ENCODE measurements at places on chromosomes 6 and 20. TPM values are rescaled to one million over a fixed set of nuclear protein-coding genes. Genes with fewer than 3 reads are reported as not detected.

SLC35F1 gene
- not detected for total RNA-seq

DNA sequence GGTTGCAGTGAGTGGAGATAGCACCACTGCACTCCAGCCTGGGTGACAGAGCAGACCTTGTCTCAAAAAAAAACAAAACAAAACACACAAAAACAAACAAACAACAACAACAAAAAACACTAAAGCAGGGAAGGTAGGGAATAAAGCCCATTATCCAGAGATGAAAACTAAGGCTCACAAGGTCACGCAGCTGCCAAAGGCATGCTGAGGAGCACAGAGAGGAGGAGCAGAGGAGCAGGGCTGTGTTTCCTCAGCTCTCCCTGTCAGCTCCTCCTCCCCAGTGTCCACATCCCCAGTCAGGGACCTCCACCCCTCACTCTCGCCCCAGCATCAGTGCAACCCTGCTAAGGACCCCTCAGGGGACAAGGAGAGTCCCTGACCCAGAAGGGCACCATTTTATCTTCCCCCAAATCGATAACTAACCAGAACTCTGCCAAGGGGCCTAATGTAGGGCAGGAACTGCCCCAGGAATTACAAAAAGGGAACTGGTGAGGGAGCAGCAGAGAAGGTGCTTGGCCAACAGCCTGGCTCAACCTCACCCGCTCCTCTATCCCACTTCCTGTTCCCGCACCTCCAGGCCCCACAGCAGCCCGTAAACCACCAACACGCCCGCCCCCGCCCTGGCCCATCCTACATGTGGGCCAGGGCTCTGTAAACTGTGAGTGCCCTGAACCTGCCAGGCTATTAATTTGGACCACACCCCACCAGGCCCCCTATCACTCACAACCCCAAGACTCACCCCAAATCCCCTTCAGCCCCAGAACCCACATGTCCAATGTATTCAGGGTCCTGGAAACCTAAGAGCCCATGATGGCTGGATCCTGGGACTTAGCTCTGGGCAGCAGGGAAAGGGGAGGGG lies 9.0 kb downstream of the TEAD3 start:
- no peak for DNase-seq

DNA sequence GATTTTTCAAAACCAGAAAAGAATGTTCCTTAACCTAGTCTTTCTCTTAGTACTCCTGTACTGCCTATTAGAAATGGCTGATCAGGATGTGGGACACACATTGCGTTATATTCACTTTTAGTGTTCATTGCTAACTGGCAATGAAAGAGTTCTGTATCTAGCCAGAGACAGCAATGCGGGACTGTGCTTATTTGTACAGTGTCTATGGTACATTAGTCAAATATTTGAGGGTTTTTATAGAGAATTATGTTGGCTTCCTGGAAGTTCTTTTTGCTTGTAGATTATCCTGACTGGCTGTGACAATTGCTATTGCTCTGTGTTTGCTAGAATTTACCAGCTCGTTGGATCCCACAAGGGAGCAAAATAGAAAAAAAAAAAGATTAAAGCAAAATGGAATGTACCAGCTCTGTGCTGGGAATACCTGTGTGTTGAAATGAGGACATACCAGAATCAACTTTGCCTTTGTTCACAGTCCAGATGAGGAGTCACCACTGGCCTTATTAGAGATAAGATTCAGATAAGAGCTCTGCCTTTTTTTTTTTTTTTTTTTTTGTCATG lies 22.4 kb upstream of the IFNGR1 start:
- no peak for DNase-seq

DNA sequence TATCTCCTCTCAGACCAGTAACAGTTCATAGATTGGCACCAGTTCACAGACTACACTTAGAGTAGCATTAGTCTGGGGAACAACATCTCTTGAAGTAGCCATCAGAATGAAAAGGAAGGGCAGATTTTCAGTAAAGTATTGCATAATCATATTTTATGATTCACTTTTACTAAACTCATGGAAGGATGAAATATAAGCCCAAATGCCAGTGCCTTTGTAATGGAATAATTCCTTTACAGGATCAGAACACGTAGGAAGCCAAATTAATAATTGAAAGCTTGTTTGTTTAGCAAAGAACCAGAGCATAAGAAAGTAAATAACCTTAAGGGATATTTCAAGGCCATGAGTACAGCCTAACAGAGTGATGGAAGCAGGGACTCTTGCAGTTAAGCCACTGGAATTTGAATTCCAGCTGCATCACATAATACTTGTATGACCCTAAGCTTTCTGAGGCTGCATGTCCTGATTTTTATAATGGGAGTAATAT lies 11.4 kb upstream of the LOC128125822 start:
- no peak for DNase-seq

DNA sequence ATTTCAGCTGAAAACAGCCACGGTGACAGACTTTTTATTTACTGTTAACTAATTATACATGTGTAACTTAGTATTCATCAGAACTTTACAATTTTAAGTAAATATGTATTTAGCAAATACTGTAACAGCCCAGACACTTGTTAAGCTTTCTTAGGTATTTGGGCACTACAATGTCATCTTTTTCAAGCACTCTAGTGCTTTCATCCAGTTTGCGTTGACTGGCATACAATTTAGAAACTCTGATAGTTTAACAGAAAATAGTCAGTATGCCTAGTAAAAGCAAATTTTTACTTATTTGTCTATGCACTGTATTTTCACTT lies 10.6 kb downstream of the RBM39 start:
- no peak for DNase-seq

Data from CD4-positive, alpha-beta T cell (primary cell).